Astrocyte of the spinal cord (primary cell): ENCODE measurements at places on chromosomes 3 and 15.

- no peak for DNase-seq
These were observed 10.4 kb upstream of the CLPX start for GRCh38 chr15:65195548-65195923.

DNA sequence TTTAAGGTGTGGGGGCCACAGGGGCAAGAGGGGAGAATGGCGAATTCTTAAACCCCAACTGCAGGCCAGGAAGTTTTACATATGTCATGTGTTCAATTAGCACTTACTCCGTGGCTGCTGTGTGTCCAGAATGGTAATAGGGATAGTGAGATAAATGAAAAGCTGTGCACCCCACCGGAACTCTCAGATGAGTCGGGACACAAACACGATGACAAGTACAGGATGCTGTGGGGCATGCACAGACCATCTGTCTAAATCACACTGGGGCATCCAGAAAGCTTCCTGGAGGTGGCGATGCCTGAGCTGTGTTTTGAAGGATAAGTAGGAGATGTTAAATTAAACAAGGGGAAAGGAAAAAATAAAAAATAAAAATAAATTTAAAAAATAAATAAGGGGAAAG lies 18.3 kb upstream of the TMEM158 start:
- no peak for DNase-seq

GRCh38 chr15:83318861-83319415 lies 34.5 kb upstream of the BNC1 start:
- no peak for DNase-seq

DNA sequence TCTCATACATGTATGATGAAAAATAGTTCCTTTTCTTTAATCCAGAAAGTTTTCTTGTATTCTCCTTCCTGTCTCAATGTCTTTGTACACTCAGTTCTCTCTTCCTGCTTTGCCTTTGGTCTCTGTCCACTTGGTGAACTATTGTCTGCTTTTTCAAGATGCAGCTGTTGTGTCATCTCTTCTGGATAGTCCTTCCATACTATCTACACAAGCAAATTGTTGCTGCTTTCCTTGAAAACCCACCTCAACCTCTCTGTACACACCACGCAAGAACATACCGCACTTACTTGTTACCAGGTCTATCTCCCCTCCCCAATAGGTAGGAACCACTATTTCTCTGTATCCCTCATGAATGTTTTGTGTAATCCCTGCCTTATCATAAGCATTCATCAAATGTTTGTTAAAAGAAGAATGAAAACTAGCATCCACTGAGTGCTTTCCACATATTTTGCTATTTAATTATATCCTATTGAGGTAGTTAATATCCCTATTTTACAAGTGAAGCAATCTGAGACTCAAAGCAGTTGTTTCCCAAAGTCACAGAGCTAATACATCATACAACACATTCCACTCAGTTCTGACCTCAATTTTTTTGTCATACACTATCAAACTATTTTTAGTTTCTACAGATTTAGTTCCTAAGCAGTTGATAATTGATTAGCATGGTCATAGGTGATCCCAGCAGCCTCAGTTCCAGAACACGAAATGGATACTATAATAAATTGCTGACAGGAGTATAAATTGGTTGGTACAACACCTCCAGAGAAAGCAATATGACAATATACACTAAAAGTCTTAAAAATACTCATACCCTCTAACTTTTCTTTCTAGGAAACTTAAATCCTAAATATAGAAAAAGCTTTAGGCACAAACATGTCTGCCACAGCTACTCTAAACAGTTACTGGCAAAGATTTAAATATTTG lies 19.6 kb downstream of the HACL1 start:
- DNase-seq, result no peak

- DNase-seq, result no peak
These were observed 4.9 kb downstream of the LIMD1 start for GRCh38 chr3:45599424-45599886.

GRCh38 chr3:122247087-122247824 lies 63.8 kb downstream of the CASR start:
- no peak for DNase-seq

DNA sequence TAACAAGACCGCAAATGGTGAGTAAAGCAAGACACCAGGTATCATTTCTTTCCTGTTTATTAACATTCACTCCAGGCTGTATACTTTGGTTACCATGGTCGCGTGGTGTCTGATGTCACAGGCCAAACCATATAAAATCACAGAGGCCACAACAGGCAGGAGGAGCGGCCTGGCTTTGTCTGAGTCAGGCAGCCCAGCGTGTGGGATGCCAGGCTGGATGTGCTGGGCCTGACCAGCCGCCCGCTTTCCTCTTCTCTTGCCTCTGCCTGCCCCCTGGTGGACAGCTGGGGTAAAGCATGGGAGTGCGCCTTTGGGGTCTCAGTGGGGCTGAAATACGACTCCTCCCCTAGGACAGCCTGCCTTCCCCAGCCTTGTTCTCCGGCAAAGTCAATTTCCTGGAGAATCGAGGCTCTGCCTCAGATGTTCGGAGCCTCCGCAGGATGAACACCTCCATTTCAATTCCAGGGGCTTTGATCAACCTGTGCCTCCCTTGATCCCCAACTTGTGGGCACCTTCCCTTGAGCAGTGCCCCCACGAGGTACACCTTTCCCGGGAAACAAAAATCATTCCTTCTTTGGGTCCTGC lies 78.2 kb downstream of the CCNL1 start:
- DNase-seq, result peak; percentile 98

DNA sequence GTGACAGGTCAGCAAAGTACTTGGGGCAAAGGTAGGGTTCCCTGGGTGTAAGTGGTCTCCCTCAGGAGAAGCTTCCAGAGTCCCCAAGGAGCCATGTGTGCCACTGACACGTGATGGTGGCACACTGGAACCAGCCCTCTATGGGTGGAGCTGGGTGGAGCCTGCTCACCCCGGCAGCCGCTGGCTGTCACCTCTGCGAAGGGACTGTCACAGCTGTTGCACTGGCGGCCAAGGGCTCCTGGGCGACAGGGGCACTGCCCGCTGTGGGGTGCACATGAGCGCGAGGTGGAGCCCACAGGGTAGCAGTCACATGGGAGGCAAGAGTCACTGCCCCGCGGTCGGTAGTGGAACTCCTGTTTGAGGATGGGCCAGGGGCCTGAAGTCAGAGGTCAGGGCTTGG lies 12.0 kb downstream of the CELSR3 start:
- no peak for DNase-seq

- DNase-seq, result no peak
These were observed 118.4 kb downstream of the ADCY5 start for GRCh38 chr3:123330441-123330991.

DNA sequence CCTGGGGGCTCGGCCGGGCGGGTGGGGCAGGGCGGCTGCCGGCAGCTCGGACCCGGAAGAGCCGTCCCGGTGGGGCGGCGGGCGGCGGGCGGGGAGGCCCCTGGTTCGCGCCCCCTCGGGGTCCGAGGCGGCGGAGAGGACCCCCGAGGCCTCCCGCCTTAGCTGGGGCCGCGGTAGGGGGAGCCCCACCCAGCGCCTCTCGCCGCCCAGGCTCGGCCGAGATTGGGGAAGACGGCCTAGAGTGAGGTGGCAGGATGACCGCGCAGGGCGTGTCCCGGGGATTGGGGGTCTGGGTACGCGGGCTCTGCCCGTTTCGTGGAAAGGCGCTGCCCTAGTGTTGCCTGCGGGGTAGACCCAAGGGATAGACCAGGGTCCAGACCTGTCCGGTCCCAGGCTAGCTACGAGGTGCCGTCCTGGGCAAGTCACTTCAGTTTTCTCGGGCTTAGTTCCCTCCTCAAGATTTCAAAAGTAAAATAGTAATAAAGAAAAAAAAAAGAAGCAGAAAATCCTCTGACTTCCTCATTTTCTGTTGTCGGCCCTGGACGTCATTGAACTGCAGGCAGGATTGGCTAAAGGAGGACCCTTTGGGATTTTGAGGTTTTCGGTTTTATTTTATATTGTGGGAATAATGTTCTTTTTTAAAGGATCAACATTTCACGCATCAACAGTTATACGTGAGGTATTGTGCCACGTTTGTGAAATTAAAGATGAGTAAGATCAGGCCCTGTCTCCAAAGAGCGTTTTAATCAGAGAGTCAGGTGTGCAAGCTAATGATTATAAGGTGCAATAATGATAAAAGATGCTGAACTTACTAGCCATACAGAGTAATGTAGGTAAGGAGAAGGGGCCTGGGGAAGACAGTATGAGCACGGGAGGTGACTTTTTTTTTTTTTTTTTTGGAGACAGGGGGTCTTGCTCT lies 679 bp downstream of the IQGAP1 start:
- peak; percentile 43 for DNase-seq

DNA sequence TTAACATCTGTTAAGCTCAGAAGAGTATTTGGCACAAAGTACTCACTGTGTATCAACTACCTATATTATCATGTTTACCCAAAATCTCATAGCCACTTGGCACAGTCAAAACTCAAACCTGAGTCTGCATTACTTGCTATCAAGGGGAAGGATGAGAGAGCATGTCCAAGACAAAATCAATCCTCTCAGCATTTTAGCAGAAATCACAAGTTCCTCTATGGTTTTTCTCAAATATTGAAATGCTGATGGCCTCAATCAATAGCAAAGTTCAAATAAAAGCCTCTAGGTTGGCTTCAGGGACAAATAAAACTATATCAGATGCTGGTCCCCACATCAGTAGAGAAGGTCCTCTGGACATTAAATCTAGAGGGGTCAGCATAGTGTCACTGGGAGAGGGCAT lies 14.3 kb downstream of the TBC1D2B start:
- no peak for DNase-seq

- no peak for DNase-seq
These were observed 3.3 kb upstream of the STT3B start for GRCh38 chr3:31529421-31529820.

- no peak for DNase-seq
These were observed 240.8 kb upstream of the CNTN6 start for GRCh38 chr3:852033-852432.

DNA sequence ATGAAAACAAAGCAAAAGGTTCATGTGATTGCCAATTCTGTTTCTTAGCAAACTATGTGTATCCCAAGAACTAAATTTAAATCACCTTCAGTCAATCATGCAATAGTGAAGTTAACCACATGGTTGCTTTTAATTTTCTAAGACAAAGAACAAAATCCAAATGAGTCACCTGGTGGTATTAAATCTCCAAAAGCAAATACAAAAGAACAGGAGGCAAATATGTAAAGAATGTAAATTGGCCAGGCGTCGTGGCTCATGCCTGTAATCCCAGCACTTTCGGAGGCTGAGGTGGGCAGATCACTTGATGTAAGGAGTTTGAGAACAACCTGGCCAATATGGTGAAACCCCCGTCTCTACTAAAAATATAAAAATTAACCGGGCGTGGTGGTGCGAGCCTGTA lies 54.2 kb upstream of the PIK3R4 start:
- no peak for DNase-seq

- DNase-seq, result no peak
These were observed 673.7 kb downstream of the DIPK2A start for GRCh38 chr3:144645300-144645699.

- DNase-seq, result no peak
These were observed 39.2 kb downstream of the MBNL1 start for GRCh38 chr3:152307829-152308474.

GRCh38 chr3:59919586-59919985 lies 869.8 kb upstream of the CFAP20DC start:
- no peak for DNase-seq

DNA sequence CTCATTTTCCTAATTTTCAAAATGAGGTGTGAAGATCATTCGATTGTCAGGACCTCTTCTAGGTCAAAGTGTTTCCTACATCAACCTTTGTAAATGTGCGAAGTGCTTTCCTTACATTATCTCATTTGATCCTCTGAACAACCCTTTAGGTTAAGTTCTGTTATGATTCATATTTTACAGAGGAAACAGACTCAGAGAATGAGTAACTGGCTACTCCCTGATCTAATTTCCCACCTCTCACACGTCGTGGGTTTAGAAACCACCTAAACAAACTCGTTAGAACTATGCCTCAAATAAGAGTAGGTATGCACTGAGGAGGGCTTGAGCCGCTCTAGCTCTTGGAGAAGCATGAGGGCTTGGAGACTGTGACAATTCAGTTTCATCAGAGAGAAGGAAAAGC lies 148.6 kb downstream of the CD47 start:
- no peak for DNase-seq

DNA sequence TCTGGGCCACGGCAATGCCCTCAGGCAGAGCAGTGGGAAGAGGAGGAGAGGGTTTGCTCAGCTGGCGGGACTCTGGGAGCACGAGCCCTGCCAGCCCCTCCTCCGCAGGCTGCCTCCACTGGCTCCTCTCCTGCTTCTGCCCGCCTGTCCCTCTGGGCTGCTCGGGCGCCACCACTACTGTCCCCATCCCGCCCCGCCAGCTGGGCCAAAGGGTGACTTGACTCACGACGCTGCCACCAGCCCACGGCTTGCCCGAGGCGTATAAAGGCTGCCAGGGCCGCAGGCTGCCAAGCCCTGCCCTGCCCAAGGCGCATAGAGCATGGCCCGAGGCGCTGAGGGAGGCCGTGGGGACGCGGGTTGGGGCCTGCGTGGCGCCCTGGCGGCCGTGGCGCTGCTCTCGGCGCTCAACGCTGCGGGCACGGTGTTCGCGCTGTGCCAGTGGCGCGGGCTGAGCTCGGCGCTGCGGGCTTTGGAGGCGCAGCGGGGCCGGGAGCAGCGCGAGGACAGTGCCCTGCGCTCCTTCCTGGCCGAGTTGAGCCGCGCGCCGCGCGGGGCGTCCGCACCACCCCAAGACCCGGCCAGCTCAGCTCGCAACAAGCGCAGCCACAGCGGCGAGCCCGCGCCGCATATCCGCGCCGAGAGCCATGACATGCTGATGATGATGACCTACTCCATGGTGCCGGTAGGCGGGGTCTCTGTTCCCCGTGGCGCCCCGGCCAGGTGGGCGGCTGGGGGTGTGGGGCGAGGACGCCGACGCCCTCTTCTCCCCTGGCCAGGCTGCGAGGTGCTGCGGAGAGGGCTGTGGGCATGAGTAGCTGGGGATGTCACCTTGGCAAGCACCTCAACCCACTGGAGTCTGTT lies at the start of gene GLDN:
TSS of gene GLDN (plus strand) at position 290 of the 861 bp plus-strand sequence. CDS start at position 320, 30 bp downstream.
- no peak for DNase-seq

DNA sequence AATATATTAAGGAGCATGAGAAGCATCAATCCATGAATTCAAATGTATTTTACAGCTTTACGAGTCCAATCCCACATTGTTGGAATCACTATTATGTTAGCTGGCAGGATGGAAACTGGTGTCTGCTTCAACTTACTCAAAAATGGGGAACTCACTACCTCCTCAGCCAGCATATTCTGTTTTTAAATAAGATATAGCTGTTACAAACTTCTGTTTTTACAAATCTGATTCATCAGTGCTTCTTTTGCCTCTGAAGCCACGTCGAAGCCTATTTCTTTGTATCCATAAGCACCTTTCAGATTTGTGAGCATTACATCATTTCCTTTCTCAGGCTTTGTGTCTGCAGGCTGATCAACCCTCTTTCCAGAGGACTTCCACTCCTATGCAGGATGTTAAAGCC lies 105.9 kb downstream of the TPRG1 start:
- peak; percentile 20 for DNase-seq
